Non-pigmented ciliary epithelial cell (primary cell): ENCODE measurements at places on chromosomes 16 and 17.

DNA sequence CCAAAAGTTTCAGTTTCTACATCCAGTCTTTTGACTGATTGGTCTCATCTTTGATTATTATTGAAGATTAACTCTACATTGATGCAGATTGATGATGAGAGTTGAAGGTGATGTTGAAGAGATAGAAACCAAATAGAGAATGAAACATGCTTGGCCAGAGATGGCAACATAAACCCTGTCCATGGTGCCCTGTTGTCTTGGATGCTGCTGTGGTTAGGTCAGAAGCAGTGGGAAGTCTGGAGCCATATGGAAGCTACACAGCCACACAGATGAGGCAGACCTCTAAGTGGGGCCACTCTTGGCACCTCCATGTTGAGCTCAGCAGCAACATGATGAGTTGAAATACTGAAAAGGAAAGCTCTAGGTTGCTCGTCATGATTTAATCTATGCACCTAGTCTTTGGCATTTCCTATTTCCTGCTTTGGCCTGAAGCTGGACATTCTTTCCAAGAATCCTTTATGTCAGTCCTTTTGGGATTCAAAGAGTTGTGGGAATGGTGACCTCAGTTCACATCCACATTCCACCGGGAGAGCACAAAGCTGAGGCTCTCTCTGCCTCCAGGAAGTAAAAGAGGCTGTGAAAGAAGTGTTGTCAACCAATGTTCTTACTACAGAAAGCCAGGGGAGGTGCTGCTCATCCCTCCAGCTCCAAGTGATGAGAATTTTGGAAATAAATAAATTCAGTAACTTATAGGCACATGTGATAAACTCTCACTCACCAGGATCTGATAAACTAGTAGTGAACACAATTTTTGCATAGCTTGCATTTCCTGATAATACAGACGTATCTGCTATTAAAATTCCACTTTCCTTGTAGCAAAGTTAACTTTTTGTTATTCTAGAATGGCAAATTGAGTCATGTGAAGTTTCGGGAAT lies 127.7 kb upstream of the MAF start:
- DNase-seq, result no peak

GRCh38 chr16:19108409-19109287 lies 5.1 kb upstream of the ITPRIPL2 start:
- DNase-seq, result no peak

- no peak for DNase-seq
Measured at GRCh38 chr17:17561408-17562145, 29.9 kb downstream of the PEMT start.

GRCh38 chr17:4599505-4600281 lies 15.4 kb downstream of the SMTNL2 start:
- no peak for DNase-seq

GRCh38 chr17:17347956-17348871 lies 45.0 kb downstream of the NT5M start:
- no peak for DNase-seq
